ENCODE measurements at places on chromosomes 12 and 14. TPM values are rescaled to one million over a fixed set of nuclear protein-coding genes. Genes with fewer than 3 reads are reported as not detected.

Gene PDZRN4
- not detected for total RNA-seq

Gene FGD6
- total RNA-seq = 5.9 TPM

Gene SLC16A7
- 41.3 TPM for total RNA-seq

Gene ADAM20
- total RNA-seq = 0.07 TPM

Gene NRXN3
- not detected for total RNA-seq

Gene ACSS3
- 0.96 TPM for total RNA-seq

GRCh38 chr14:68616221-68616902 is 176.5 kb downstream of the ZFP36L1 start:
- DNase-seq = peak; percentile 20

GRCh38 chr14:58904776-58905175 is 267.0 kb downstream of the DACT1 start:
- peak; percentile 30 for DNase-seq

DNA sequence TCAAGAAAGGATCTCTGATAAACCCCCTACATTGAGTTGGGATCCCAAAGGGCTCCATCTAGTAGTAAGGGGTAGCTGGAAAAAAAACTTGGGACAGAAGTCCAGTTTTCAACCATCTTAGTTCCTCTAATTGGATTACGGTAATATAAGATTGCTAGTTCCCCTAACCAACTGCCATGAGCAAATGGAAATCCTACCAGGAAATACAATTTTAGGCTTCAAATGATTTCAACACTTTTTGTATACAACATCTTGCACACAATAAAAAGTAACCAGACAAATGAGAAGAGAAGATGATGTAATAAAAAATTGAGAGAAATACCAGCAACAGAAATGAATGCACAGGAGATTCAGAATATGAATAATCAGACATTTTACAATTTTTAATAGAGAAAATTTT is 73.0 kb downstream of the TSHR start:
- no peak for DNase-seq

DNA sequence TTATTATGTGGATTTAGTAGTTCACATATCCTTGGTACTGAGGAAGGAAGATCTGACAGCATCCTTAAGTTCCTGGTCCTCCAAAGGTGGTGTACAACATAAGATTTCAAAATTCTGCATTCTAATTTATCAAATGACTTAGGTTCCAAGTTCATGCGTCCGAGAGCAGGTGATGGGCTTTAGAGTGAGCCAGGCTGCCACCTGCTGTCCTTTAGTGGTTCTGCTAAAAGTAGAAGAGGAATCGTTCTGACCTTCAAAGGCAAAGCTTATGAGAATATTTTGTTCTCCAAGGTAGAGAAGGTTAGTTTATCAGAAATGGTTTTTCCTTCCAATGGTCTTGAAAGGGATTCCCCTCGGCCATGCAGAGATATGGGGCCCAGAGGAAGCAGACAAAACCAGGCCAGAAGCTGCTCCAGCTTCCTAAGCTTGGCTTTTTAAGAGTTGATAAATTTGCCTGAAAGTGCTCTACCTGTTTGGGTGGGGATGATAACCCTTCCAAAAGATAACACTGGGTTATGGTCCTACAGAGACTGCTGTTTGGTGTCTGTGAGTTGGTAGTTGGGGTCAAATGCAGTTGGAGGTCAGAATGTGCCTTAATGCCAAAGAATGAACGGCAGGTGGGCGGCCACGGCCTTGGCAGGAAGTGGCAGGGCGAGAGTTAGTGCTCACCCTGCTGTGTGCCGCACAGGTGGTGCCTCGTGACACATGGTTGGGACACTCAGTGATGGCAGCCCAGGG is 29.1 kb upstream of the LRTM2 start:
- peak; percentile 63 for DNase-seq

DNA sequence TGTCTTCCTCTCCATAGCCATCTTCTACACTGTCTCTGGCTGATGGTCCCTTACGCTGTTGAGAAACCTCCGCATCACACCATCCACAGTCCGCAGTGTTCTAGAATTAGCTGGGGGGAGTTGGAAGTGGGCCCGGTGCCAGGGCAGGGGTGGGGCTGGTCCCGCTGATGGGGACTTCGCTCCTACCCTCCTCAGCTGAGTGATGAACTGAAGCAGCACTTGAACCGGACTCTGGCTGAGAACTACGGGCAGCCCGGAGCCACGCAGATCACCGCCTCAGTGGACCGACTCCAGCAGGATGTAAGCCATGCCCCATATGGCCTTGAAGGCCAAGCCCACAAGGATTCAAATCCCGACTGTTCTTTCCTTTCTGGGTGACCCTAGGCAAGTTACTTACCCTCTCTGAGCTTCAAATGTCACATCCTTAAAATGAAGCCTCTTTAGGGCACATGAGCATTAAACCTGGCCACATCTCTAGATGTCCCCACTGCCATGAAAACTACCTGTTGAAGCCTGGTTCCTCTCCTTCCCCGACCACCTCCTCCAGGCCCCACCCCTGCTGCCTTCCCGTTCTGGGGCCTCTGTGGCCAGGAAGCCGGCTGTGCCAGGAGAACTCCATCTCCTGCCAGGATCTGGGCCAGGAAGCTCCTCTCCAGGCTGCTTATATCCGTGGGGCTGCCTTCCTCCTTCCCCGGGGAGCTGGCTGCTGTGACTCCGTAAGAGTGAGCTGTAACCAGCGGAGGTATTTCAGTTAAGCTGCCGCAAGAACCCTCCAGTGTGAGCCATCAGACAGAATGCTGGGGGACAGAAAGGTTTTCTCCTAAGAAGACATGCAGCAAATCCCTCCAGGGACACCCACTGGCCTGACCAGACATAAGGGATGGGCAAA is 53.1 kb downstream of the TSPAN11 start:
- DNase-seq = no peak

DNA sequence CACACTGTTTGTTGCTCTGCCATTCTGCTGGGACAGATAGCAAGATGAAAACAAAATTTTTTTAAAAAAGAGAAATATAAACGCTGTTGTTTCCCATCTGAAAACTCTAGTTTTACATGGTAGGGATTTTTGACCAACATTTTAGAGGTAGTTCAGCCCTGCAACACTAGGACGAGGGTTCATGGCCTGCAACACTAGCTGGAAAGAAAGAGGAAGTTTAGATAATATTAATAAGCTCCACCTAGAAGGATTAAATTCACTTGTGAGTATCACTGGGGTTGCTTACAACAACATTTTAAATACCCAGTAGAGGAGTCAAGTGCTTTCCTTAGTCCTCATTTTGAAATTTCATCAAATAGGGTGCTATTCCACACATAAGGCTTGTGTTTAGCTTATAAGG is 68.2 kb downstream of the SRGAP1 start:
- DNase-seq = no peak

- DNase-seq = no peak
These were observed 49.0 kb downstream of the ATP23 start for GRCh38 chr12:57990241-57990883.

DNA sequence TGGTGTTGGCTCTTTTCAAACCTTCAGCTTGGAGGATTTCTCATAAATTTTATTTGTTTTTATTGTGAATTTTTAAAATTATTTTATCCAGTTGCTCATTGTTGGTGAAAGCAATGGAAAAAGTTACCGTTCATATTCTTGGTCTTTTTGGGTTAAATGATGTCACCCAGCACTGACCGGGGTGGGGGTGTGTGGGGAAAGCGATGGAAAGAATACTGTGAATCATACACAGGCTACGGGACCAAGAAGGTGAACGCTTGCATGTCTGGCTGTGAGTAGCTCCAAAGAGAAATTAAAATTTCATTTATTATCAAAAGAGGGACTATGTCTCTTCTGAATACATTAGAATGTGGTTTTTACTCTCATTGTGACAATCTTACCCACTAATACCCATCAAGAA is 430.1 kb downstream of the AEBP2 start:
- no peak for DNase-seq

DNA sequence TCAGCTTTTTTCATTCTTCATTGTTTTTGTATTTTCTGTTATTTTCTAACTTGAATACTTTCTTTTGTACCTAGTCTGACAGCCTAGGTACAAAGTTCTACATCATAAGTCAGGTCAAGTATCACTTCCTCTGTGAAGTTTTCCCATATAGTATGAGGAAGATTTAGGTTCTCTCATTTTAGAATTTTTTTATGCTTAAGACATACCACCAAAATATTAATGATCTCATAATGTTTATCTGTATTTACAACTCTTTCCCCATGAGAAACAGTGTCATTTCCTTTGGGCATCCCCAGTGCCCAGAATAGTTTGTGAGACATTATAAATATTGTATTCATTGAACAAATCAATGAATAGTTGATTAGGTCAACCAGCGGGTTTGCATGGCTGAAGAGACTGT is 3.1 kb upstream of the ATF7IP start:
- DNase-seq = no peak

DNA sequence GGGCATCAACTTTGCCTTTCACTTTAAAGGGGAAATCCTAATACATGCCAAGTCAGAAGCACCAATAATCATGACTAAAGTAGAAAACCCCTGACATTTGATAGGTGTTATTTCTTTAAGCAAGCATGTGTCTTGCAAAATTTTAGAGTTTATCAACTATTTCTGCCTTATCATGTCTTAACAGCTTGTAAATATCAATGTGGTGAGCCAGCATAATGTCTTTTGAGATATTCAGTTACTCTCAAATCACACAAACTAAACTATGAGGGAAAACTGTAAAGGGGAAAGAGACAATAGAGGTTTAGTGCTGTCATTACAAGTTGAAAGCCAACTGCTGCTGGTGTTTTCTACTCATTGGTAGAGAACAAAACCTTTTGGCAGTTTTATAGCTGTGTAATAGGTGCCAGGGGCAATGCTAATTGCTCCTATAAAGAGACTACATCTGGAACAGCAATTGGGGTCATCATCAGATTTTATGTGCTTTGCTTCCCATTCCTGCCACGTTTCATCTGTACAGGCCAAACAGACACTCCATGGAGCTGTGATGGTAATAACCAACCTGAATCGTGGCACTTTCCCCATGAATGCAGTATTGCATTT is 1027.4 kb downstream of the FSCB start:
- DNase-seq = no peak

DNA sequence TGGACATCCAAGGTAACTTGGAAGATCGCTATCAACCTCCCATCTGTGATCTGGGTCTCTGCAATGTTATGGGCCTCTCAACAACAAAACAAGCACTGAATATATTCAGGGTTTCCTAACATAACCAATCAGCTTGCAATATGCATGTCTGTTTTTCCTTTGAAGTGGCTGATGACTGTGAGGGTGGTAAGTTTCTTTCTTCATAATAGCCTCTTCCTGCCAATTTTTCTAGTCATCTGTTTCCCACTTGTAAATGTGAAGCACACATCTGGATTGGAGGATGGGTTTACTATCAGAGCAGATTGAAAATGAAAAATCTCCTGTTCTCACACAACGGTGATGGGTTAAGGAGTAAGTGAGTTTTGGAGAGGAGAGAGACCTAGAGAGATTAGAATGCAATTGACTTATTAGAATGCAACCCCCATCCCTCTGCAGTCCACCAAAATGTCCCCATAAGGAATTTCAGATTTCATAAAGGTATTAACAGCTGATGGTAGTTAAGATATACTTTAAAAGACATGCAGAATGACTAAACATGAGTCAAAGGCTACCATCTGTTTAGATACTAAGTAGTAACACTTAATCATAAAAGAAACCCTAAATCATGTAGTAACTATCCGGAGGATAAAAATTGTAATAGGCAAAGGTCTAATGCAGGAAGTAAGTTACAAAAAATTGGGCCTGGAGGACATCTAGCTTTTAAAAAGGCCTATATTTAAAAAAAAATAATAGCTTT is 58.4 kb upstream of the SAV1 start:
- DNase-seq = peak; percentile 63

DNA sequence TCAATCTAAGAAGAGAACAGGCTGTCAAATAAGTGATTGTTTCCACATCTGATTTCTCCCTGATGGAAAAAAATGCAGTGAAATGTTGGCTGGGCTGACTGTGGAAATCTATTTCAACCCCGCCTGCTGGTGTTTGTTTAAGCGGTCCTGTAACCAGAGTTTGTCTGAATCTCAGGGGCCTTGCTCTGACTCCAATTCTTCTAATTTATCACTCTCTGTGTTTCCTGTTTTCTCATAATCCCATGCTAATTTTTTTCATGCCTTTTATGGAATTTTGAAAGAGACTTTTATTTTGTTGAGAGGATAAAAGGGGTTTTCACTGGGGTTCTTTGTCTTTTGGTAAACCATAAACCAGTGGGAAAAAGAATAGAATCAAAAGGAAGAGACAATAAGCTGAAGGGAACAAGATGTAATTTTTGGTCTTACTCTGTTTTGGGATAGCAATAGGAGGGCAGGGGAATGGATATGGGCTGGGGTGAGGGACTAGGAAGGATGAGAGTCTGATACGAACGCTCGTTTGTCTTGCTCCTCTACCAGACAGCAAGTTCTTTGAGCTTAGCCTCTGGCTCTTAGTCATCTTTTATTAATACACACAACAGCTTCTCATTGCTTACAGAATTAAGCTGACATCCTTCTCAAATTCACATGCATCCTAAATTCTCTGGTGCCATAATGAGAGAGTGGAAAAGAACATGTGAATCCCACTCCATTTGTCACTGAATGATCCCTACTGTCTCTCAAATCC is 8.0 kb upstream of the MGP start:
- no peak for DNase-seq

GRCh38 chr14:29900609-29901350 is 26.9 kb downstream of the PRKD1 start:
- DNase-seq = no peak

- no peak for DNase-seq
These were observed 13.8 kb downstream of the TAOK3 start for GRCh38 chr12:118358612-118359540.

- no peak for DNase-seq
These were observed 101.6 kb downstream of the EPS8 start for GRCh38 chr12:15687583-15687982.

DNA sequence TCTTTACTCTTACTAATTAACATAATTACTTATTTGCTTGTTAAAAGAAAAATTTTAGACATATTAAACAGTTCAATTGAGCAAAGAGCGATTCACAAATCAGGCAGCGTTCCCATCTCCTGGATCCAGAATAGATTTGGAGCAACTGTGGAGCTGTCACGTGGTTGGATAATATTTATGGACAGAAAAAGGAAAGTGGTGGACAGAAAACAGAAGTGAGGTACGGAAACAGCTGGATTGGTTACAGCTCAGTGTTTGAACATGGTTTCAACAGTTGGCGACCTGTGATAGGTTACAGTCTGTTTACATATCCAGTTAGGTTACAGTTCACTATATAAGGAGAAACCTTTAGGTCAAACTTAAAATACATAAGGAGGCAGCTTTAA is 19.7 kb upstream of the FAM234B start:
- DNase-seq = no peak
